ENCODE measurements at places on chromosomes 2 and 18.

DNA sequence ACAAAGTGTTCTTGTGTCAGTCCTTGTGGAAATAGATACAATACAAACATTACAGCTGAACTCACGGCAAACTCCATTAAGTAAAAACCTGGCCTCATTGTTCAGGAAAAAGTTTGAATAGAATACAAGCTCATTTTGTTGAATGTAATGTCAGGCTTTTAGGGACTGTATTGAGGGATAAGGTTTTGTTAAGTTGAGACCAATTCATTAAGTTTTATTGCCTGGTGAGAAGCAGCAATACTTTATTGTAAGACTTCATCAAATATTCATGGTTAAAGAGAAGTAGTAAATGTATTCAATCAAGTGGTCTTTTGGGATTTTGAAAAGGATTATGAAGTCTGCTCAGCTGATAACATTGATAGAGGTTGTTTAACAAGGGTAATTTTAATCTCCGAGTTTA lies 35.4 kb upstream of the METAP1D start:
- no peak for DNase-seq

DNA sequence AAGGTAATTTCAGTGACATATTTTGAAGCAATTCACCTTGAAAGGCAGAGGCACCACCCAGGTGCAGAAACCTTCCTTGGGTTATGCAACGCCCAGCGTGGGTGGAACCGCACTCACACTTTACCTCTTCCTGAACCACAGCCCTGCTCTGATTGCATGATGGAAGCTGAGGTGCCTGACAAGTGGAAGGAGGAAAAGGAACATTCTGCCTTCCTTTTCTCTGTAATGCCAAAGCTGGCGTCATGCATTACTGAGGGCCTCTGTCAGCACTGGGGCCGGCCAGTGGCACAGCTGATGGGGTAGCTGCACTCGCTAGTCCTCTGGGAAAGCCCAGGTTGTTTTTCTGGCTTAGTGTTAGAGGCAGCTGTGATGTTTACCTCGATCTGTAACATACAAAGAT lies 266.5 kb downstream of the NEDD4L start:
- no peak for DNase-seq

DNA sequence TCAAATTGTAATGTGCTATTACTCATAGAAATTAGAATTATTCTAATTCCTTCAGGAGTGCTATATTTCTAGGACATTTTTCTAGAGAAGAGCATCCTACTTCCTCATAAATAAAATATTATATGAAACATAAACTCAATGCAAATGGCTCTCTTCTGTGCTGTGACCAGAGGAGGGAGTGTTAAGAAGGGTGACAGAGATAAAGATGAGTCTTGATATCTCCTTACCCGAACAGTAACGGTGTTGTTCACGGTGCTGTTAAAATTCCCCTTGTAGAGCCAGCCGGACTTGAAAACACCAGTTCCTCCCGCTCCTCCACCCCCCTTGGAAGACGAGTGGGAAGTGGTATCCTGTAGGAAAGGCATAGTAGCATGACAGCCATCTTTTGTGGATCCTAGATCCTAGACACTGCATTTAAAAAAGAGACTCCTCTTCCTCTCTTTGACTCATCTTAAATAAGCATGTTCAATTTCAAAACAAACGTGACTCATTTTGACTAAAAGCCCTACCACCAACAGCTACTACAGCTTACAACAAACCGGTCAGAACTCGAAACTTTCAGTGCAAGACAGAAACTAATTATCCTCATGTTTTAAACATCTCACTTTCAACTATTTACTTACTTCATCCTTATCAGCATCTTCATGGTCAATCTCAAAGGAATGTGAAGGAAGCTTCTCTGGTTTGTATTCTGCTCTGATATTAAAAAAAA lies 156.3 kb downstream of the DOCK10 start:
- peak; percentile 23 for DNase-seq

GRCh38 chr2:239917125-239917956 lies 107.8 kb downstream of the NDUFA10 start:
- no peak for DNase-seq

DNA sequence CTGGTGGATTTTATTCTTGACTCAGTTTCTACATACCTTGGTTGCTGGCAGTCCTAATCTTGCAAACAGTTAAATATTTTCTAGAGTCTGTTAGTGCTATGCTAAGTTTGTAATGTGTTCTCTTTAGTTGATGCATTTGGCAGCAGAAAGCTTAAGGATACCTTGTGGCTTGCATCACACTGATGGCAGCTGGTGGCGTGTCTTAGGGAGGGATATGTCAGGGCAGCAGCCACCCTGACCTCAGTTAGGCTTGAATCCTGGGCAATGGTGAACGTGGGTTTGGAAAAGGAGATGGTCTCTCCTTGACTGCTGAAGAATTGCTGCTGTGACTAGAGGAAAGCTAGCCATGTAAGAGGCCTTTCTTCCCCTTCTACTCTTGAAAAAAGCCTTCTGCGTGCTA lies 4.2 kb downstream of the IAH1 start:
- no peak for DNase-seq

DNA sequence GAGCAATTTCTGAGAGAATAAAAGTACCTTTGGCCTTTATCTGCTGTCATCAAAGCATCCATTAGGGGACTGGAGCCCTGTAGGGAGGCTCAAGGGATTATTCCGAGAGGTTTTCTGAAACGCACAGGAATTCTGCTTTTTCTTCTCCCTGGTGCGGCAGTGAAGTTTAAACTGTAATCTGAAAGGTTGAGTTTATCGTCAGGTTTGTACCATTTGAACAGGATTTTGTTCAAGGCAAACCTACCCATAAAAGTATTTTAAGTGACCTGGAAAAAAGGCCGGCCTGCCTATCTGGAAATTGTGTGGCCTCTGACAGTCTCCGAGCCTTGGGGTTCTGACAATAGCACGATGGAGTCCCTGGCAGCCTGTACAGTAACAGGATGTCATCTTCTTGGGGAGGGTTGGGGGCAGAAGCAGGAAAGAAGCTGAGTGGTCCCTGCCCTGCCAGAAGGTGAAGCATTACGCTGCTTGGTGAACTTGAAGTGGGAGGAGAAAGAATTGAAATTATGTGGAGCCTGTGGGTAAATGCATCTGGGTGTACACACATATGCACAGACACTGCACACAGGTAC lies 272.0 kb downstream of the CYRIA start:
- DNase-seq, result no peak

DNA sequence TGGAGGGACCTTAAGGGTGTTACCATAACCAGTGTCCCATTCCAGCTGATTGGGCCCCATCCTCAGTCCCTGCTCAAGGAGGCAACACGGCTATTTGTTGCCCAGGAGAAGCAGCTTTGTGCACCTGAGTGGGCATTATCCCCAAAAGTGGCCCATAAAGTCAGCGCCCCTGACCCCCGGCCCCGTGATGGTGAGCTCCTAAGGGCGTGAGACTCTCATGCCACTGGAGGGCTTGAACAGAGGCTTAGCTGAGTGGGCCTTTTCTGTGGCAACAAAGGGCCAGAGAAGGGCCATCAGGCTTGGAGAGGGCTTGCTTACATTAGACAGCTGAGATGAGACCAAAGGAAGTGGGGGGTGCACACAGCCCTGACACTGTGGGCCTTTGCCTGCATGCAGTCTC lies 99.2 kb upstream of the RAB6C start:
- DNase-seq, result no peak

DNA sequence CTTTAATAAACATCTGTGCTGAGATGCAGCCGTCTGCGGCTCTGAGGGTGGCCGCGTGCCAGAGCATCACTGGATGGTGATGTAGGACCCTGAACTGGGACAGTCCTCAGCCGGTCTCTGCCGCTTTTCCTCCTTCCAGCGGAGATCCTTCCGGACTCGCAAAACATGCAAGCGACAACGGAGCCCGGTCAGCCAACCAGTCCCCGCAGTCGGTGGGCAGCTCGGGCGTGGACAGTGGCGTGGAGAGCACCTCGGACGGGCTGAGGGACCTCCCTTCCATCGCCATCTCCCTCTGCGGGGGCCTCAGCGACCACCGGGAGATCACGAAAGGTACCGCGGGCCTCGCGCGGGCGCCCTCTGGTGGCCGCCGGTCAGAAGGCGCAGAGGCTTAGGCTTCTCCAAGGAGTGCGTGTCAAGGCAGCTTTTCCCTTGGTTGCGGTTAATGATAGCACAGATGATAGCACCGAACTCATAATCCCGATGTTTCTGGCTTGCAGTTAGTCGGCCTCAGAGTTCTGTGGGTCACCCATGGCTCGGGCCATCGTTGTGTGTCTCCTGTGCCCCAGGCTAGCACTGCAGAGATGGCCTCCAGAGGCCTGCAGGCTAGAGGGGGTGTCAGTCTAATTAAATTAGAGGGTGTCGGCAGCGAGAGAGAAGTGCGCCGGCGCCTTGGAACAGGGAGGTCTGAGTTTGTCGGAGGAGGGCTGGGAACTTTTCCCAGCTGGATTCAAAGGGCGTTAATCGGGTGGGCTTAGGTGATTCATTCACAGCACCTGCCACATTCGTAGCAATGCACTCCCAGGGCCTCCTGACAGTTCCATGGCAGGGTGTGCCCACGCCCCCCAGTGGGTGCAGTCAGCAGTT lies 38.5 kb downstream of the LPIN1 start:
- DNase-seq, result peak; percentile 81

GRCh38 chr2:121804997-121805765 lies 49.7 kb downstream of the TSN start:
- DNase-seq, result no peak

Measured in GM10248 (cell line).